Mucosa of gallbladder (tissue), 1 donor: ENCODE measurements at places on chromosomes 16 and 17. TPM values are rescaled to one million over a fixed set of nuclear protein-coding genes. Genes with fewer than 3 reads are reported as not detected.

The CACNG3 gene
- total RNA-seq: not detected

DNA sequence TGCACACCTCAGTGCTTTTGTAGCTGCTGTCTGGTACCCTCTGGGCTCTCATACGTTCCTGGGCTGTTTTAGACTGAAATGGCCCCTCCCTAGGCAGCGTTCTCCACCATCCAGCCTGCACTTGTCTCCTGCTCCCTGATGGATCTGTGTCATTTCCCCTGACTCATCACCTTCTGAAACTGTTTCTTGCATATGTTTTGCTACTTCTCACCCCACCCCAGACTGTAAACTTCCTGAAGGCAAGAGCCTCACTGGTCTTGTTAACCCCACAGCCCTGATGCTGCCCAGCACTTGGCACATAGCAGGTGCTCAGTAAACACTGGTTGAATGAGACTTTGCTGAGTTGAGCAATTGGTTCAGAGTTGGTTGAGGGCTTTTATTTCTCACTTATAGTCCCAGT lies 78.7 kb downstream of the CRISPLD2 start:
- DNase-seq: no peak

- no peak for DNase-seq
Measured at GRCh38 chr17:10109146-10109545, 89.3 kb downstream of the GAS7 start.

DNA sequence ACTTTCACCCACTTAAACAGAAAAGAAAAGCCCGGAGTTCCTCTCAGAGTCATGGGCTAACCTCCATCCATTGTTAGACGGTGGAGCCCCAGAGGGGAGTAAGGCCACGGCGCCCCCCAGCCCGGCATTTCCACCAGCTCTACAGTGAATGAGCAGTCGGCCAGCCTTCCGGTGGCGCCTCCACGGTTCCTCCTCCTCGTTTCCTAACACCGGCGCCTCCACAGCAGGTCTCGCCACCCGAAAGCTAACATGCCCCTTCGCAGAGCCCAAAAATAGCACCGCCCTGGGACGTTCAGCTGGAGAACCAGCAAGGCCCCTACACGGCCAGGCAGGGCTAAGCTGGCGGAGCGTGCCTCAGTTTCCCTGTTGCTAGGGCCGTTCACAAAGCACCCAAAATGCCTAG lies 858 bp downstream of the MMD start:
- peak; percentile 33 for DNase-seq

DNA sequence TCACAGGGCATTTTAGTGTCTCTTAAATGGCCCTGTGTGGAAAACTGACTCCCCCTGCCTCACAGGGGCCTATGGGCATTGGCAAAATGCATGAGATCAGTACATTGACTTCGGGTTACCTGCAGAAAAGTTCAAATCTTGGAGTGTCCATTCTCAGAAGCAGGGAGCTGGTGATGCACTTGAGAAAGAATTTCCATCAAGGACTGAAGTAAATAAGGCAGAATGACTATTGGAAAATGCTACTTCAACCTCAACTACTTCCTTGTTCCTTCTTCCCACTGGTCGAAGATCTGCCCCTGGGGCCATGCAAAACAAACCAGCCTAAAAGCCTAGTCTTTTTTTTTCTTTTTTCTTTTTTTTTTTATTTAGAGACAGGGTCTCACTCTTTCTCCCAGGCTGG lies 13.8 kb upstream of the GSDMA start:
- no peak for DNase-seq

GRCh38 chr17:79707931-79708891 lies 22.5 kb upstream of the ENPP7 start:
- peak; percentile 40 for DNase-seq

The TPSG1 gene
- total RNA-seq: 1.6 TPM

The ZNF319 gene
- total RNA-seq: 12.1 TPM

GRCh38 chr17:4134721-4135120 lies 8.1 kb downstream of the ZZEF1 start:
- DNase-seq: no peak

- no peak for DNase-seq
Measured at GRCh38 chr17:45836047-45837044, 8.3 kb upstream of the SPPL2C start.

The CRHR1 gene
- not detected for total RNA-seq

DNA sequence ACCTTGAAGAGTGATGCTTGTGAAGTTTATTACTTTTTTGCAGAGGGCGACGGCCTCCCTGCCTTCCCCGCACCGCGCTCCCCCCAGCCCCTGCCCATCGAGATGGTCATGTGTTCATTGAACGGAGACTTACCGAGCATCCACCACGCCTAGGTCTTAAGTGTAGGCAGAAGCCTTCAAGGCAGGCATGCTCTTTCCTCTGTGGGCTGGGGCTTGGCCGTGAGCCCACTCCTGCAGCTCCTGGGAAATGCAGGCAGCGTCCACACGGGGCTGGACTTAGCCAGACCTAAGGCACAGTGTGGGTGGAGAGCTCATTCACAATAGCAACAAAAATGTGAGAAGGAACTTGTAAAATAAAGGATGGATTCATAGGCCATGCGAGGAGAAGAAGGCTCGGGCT lies 19.2 kb downstream of the RNF213 start:
- DNase-seq: peak; percentile 81

GRCh38 chr16:53695070-53695469 lies 8.6 kb downstream of the RPGRIP1L start:
- DNase-seq: no peak

DNA sequence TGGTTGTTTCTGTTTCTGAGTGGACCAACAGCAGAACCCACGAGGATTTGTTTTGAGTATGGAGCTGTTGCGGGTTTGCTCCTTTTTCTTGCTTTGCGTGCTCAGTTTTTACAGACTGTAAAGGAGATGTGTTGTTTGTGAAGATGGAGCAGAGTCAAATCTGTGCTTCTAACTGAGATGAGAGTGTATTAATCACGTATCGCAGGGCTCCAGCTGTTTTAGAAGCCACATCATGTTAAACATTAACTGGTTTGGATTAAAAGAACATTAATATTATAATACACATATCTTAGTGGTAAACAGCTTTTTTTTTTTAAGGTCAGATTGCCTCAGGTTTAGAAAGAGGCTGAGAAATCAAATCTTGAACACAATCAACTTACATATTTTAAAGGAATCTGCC lies 69.4 kb downstream of the YPEL2 start:
- DNase-seq: no peak

DNA sequence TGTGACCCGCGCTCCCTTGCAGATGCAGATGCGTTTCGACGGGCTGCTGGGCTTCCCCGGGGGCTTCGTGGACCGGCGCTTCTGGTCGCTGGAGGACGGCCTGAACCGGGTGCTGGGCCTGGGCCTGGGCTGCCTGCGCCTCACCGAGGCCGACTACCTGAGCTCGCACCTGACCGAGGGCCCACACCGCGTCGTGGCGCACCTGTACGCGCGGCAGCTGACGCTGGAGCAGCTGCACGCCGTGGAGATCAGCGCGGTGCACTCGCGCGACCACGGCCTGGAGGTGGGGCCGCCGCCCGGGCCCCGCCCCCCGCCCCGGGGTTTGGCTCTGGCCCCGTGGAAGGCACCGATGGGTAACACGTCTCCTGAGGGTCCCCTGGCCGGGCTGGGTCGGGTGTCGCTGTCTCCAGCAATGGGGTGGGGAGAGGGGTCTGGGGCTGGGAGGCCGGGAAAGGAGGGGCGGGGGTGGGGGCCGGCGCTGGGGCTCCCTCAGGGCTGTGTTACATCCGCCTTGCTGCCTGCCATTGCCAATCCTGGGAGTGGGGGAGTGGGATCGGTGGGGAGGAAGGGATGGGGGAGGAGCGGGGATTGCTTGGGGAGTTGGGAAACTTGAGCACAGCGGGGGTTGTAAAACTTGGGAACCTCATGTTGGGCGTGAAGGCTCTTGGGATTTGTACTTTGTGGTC lies 737 bp downstream of the NUDT16L1 start:
- peak; percentile 29 for DNase-seq

- no peak for DNase-seq
Measured at GRCh38 chr16:48576927-48577326, 33.1 kb downstream of the N4BP1 start.

The NPIPB2 gene
- 5.5 TPM for total RNA-seq

DNA sequence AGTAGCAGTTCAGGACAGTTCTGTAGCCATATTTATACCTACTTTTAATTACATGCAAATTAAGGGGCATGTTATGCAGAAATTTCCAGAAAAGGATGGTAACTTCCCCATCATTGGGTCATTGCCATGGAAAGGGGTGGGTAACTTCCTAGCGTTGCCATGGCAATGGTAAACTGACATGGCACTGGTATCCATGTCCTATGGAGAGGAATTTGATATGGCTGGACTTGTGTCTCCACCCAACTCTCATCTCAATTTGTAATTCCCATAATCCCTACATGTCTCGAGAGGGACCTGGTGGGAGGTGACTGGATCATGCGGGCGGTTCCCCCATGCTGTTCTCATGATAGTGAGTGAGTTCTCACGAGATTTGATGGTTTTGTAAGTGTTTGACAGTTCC lies 35.6 kb upstream of the CACNG4 start:
- DNase-seq: no peak

- DNase-seq: no peak
Measured at GRCh38 chr17:42138749-42139492, 15.9 kb downstream of the RAB5C start.

The CTRL gene
- 1.1 TPM for total RNA-seq

The CREBBP gene
- 74.6 TPM for total RNA-seq
